ENCODE measurements at places on chromosomes 5 and 9. TPM values are rescaled to one million over a fixed set of nuclear protein-coding genes. Genes with fewer than 3 reads are reported as not detected.

DNA sequence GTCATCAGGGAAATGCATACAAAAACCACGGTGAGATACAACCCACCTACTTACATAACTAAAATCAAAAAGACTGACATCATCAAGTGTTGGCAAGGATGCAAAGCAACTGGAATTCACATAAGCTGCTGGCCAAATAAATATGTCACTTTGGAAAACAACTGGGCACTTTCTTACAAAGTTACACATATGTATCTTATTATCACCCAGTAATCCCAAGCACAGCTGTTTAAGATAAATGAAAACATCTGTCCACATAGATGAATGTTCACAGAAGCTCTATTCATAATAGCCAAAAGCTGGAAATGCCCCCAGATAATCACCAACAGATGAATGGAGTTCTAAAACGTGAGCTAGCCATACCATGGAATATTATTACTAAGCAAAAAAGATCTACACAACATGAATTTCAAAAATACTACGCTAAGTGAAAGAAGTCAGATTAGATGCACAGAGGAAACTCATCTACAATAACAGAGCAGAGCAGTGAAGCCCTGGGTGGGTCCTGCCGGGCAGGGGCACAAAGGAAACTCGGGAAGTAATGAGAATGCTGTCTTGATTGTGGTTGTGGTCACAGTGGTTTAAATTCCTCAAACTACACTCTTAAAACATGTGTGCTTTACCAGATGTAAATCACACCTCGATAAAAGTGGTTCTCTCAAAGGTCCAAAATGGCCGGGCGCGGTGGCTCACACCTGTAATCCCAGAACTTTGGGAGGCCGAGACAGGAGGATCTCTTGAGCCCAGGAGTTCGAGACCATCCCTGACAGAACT is 8.5 kb downstream of the CAMSAP1 start:
- no peak for DNase-seq

GRCh38 chr5:759781-760362 is 24.7 kb downstream of the ZDHHC11B start:
- DNase-seq: no peak

GRCh38 chr9:116157436-116158138 is 4.0 kb downstream of the PAPPA start:
- no peak for DNase-seq

The SPINK4 gene
- total RNA-seq: not detected

The SPATA31C1 gene
- not detected for total RNA-seq

The PDE8B gene
- 7.1 TPM for total RNA-seq

All from esophagus muscularis mucosa (tissue), 4 donors.